ENCODE measurements at places on chromosomes 16 and 17.
A peak's percentile ranks its signal among the peaks of the same experiment; 100 is the strongest.

- DNase-seq = no peak
These were observed 32.9 kb upstream of the CIBAR2 start for GRCh38 chr16:85145188-85145587.

DNA sequence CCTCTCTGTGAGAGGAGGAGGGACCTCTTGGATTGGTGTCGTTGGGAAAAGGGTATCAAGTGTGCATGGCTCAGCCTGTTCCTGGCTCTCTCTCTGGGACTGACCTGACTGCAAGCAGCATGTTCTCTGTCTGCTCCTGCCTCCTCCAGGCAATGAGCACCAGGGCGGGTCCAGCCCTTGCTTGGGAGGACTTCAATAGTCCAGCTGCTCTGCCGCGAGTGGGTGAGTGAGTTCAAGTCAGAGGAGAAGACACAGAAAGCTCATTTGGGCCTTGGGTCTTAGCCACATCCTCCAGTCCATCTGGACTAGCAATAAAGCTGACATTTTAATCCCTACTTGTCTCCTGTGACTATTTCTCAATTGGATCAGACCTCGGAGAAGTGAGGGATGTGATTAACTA lies 25.2 kb upstream of the TNS4 start:
- DNase-seq = no peak

DNA sequence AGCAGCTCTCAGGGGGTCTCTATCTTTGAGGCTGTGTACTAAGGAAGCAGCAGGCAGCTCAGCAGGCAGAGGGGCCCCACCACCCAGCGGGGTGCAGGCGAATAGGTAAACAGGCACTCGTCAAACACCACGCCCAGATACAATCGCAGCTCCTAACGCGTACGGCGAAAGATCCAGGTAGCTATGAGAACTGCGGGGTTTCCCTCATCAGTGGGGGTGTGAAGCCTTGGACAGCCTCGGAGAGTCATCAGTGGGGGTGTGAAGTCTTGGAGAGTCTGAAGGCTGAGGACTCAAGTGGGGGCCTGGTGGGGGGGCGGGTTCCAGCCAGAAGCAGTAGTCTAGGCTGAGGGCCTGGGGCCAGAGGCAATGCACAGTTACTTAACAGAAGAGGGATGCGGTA lies 69.0 kb downstream of the RTN4RL1 start:
- no peak for DNase-seq

DNA sequence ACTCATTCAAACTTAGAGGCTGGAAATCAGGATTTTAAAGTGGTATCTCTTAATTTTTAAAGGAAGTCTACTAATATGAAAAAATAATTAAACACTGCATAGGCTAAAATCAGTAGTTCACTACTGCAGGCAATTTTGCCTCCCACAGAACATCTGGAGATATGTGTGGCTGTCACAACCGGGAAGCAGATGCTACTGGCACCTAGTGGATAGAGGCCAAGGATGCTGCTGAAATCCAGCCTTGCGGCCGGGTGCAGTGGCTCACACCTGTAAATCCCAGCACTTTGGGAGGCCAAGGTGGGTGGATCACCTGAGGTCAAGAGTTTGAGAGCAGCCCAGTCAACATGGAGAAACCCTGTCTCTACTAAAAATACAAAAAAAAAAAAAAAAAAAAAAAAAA lies 473.9 kb downstream of the XYLT1 start:
- no peak for DNase-seq

DNA sequence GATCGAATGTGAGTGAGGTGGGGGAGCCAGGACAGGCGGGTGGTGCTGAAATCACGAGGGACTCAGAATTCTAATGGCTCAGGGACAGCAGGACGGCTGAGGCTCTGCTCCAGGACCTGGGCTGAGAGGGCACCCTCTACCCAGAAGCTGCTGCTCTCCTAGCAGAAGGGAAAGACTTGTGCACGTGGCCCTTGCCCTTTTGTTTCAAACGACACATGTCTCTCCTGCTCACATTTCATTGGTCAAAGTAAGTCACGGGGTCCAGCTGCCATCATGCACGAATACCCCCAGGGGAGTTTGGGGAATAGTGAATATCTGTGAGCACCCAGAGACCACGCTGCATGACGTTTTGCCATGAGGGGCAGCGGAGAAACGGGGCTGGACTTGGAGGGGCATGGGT lies 73.2 kb downstream of the RTN4RL1 start:
- no peak for DNase-seq

- no peak for DNase-seq
These were observed 11.6 kb upstream of the SEPHS2 start for GRCh38 chr16:30457256-30457655.

- DNase-seq = no peak
These were observed 10.5 kb downstream of the PER1 start for GRCh38 chr17:8141741-8142140.

DNA sequence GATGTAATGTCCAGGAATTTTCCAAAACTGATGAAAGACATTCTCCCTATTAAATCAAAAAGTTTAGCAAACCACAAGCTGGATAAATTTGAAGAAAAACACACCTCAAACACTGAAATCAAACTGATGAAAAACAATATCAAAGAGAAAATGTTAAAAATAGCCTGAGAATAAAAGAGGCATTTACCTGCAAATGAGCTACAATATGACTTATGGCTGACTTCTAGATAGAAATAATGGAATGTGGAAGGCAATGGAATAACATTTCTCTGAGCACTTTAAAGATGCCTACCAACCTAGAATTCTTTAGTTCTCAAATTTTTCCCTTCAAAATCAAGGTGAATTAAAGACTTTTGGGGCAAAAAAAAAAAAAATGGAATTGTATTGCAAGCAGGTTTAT lies 52.4 kb upstream of the HSBP1 start:
- no peak for DNase-seq

- DNase-seq = no peak
These were observed 65.1 kb upstream of the METRNL start for GRCh38 chr17:83014297-83014696.

DNA sequence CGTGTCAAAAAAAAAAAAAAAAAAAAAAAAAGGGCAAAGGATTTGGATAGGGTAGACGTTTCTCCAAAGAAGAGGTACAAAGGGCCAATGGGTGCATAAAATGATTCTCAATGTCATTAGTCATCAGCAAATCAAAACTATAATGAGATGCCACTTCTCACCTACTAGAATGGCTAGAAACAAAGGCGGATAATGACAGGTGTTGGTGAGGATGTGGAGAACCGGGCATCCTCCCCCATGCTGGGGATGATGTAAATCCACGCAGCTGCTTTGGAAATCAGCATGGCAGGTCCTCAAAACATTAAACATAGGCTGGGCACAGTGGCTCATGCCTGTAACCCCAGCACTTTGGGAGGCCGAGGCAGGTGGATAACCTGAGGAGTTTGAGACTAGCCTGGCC lies 9.4 kb downstream of the ITGAX start:
- DNase-seq = no peak

DNA sequence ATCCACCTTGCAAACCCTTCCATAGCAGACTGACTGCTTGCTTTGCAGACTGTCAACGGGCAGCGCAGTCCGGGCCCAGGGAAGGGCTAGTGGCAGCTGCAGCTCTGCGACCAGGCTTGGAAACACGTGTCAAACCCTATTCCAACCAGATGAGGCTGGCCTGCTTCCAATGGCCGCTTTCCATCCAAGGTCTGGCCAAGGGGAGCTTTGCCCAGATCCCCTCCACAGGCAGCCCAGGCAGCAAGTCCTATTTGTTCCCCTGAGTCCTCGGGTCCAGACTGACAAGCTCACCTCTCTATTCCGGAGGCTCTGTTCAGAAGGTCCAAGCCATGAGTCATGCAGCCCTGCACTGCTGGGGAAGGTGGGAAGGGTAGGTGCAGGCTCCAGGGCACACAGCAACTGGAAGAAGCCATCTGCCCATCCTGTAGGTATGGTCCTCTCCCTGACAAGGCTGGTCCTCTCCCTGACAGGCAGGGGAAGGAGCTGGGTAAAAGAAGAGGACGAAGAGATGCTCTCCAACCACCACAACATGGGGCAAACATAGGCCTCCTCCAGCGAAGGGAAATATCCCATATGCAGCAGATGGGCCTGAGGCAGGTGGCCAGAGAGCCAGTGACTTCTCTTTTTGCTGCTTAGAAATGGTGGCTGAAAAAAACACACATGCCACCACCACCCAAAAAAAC lies 22.6 kb upstream of the AXIN2 start:
- no peak for DNase-seq

GRCh38 chr16:83808573-83809014 lies 816 bp downstream of the HSBP1 start:
- no peak for DNase-seq

DNA sequence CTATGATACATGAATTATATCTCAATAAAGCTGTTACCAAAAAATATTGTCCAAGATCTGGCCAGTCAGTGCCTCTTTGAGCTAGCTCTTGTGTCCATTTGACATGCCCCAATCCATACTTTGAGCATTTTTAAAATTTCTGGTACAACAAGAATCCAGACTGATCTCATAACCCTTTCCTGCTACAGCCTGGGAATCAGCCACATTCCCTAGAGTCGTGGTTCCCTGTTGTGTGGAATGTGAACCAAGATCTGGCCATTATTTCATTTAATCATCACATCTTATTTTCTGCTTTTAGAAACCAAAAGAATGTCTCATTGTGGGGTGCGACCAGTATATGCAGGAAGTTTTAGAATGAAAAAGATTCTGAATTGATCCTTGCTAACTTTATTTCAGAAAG lies 34.3 kb upstream of the RPRML start:
- no peak for DNase-seq

DNA sequence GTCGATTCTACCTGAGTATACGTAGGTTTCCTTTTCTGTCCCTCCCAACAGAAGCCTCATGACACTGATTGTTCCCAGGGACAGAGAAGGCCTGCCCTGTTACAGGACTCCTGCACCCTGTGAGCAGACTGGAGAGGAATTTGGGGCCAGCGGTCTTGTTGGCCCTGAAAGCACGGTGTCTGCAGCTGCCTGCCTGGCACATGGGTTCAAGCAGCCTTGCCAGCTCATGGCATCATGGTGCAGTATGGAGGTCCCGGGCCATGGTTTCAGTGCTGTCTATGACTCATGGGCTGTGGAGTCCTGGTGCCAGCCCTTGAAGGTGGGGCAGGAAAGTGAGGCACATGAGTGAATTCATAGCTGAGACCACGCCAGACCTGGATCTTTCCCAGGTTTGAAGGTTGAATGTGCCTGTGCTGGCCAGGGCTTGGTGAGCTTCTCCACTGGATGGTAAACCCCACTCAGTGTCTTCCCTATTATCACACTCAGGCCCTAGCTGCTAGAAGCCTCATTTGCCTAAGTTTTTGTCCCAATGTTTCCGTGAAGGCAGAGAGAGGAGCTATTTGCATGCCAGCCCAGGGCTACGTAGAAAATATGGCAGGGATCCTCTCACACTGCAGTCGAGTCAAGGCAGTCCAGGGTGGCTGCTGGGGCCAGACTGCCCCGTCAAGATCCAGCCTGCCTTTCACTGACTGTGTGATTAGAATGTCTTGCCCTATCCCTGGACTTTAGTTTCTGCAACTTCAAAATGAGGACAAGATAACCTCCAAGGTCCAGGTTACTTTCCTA lies 277.2 kb upstream of the CCL2 start:
- no peak for DNase-seq

DNA sequence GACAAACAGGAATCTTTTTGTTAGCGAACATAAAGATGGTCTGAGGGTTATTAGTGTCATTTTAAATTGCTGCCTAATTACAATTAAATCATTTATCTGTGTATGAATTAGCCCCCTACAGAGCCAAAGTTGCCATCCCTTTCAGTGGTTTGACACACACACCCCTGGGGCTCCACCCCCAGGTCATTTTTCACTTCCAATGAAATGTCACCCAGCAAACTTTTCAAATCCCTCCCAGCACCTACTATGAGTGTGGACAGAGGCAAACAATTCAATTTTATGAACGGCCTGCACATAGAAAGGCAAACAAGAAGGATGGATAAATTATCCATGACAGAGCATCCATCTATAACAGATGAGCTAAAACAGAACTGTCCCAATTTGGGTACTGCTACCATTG lies 2.4 kb downstream of the MYH10 start:
- DNase-seq = no peak

- no peak for DNase-seq
These were observed 22.5 kb upstream of the TBX2 start for GRCh38 chr17:61376931-61377838.

- peak; percentile 41 for DNase-seq
These were observed 12.7 kb upstream of the FAM20A start for GRCh38 chr17:68613739-68614298.

GRCh38 chr16:89701425-89702406 lies at the start of gene SPATA2L:
Gene SPATA2L (minus strand): TSS chr16:89701705. CDS start chr16:89701232, 473 bp downstream.
- peak; percentile 98 for DNase-seq

DNA sequence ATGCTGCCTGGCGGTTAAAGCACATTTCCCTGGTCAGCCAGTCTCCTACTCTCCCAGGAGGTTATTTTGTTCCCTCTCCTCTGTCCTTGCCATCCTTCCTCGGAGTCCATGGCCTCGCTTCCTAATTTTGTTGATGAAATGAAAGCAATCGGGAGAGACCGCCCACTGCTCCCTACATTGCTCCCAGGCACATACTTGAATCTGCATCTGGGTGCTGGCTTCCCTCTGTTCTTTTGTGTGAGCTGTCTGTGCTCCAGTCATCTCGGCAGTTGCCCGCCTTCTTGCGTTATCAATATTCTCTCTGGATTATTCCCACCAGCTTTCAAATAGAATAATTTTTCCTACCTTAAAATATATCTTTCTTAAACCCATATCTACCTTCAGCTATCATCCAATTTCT lies 11.1 kb downstream of the KRT23 start:
- no peak for DNase-seq

- DNase-seq = peak; percentile 71
These were observed 19.7 kb upstream of the LRRC37A3 start for GRCh38 chr17:64938925-64939474.

- DNase-seq = no peak
These were observed 5.8 kb upstream of the MEIOB start for GRCh38 chr16:1877804-1878203.

DNA sequence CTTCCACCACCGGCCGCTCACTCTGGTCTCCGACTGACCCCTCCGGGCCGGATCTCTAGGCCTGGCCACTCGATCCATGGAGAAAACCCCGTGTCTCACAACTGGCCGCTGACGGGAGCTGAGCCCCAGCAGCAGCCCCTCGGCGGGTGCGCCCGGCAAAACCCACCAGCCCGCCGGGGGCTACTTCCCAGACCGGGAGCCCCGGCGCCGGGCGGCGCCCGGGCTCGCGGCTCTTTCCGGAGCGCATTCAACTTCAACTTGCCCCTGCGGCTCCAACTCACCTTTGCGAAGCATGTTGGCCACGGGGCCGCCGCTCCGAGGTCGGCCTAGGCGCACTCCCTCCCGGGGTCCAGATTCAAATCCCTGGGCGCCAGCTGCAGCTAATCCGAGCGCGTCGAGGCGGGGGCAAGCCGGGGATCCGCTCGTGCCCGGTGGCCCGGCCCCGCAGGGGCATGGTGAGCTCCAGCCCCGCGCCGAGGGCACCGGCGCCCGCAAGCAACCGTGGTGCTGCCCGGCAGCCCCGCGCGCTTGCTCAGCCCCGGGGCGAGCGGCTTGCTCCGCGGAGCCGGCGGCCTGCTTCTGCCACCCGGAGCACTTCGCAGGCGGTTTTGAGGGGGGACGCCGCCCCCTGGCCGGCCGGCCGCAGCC lies 438 bp downstream of the RTN4RL1 start:
- DNase-seq = no peak

- no peak for DNase-seq
These were observed 65.1 kb upstream of the MED9 start for GRCh38 chr17:17411692-17412091.

All from activated CD4-positive, alpha-beta T cell treated with anti-CD3 and anti-CD28 coated beads for 48 hours (primary cell).